ENCODE measurements at places on chromosomes 7 and 10.

DNA sequence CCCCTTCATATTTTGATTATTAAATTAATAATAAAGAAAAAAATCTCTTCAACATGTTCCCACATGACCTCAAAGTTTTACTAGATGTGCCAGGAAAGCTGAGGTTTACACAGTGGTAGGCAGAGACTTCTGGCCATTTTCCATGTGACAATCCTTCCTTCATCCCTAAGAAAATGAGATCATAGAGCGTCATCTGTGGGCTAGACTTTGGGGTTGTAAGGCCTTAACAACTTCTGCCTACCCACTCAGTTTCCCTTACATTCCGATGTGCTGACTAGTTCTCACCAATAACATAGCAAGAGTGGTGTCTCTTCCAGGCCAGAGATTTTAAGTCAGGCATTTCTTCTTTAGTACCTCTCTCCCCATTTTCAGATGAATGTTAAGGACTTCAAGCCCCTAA, 171.1 kb upstream of the PHF14 start:
- DNase-seq: no peak

DNA sequence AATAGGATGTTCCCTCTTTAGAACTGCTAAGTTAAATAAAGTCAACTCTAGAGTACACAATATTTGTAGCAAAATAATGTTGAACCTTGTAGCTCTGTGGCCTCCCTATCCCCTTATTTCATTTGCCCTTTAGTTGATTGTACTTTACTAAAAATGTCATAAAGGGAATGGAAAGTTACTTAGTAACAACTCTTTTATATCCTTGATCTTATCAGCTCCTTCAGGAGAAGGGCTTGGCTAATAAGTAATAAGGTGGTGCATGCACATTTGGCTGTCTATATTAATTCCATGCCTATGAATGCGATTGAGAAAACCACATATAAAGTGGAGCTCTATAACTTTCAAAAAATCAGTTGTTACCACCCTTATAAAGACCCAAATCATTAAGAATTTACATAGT, 41.5 kb upstream of the GATA3 start:
- DNase-seq: no peak

GRCh38 chr7:142379201-142379885, 121.5 kb upstream of the PRSS58 start:
- DNase-seq: no peak

DNA sequence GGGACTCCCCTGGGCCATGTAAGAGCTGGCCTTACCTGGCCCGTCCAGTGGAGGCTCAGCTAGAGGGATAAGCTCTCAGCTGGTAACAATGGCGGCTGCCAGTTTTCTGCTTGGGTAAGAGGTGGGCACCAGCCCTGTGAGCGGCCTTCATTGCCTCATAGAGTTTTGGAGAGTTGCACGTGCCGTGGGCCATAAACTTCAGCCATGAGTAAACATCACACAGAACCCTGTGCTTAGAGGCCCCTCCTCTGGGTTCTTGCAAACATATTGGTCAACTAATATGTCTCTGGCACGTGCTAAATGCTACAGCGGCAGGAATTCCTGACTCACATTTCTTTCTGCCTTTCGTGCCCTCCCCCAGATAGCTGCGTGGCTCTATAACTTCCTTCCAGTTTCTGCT, 103.9 kb upstream of the LEP start:
- DNase-seq: no peak

GRCh38 chr7:103704701-103705100, 258.7 kb upstream of the SLC26A5 start:
- DNase-seq: no peak

DNA sequence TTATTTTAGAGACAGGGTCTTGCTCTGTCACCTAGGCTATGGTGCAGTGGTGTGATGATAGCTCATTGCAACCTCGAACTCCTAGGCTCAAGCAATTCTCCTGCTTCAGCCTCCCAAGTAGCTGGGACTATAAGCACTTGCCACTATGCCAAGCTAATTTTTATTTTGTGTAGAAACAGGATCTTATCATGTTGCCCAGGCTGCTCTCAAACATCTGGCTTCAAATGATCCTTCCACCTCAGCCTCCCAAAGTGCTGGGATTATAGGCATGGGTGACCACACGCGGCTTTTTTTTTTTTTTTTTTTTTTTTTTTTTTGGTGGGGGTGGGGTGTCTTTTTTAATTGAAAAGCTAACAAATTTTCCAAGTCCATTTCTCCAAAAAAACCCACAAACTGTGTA, 18.4 kb downstream of the HPS6 start:
- no peak for DNase-seq

- DNase-seq: no peak
Observed at GRCh38 chr10:101464599-101464998, 110.6 kb downstream of the BTRC start.
